NCI-H460 (cell line): ENCODE measurements at places on chromosomes 2 and 18. TPM values are rescaled to one million over a fixed set of nuclear protein-coding genes. Genes with fewer than 3 reads are reported as not detected.

DNA sequence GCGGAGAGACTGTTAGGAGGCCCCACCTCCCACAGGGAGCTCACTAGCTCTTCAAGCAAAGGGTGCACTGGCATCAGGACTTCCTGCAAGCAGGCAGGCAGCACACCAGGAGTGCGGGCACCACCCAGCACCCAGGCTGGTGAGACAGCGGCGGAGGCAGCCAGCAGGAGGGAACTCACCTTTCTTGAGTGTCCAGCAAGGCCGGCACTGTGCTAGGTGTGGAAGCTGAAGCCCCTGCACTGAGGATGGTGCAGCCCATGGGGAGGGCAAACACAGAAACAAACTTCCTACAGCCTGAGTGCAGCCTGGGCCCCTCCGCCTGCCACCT, 100.7 kb upstream of the ID2 start:
- no peak for DNase-seq

DNA sequence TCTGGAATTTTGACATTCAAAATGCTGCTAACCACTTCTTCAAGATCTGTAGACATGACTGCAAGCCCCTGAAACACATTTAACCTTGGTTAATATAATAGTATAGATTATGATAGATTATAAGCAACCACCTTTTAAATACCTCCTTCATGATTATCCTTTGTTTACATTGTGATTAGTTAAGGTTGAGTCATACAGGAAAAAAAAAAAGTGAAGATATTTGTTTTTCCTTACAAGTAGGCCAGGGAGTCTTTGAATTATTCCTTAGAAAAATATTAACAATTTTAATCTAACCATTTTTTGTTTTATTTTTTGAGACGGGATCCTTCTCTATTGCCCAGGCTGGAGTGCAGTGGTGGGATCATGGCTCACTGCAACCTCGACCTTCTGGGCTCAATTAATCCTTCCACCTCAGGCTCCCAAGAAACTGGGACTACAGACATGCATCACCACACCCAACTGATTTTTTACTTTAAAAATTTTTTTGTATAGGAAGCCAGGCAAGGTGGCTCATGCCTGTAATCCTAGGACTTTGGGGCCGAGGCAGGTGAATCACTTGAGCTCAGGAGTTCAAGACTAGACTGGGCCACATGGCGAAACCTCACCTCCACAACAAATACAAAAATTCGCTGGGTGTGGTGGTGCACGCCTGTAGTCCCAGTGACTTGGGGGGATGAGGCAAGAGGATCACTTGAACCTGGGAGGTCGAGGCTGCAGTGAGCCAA, 99.4 kb downstream of the SLC39A10 start:
- DNase-seq: no peak

The SULT1C4 gene
- not detected in 2 replicates for total RNA-seq

The HPCAL1 gene
- 189 and 215 TPM in 2 replicates for total RNA-seq

The RAD51AP2 gene
- total RNA-seq: not detected in 2 replicates
